ENCODE measurements at places on chromosomes 5 and 9. TPM values are rescaled to one million over a fixed set of nuclear protein-coding genes. Genes with fewer than 3 reads are reported as not detected.

The PIGO gene
- 9.5 TPM for total RNA-seq

- no peak for DNase-seq
These were observed 227.1 kb downstream of the ARHGEF28 start for GRCh38 chr5:73853091-73853490.

DNA sequence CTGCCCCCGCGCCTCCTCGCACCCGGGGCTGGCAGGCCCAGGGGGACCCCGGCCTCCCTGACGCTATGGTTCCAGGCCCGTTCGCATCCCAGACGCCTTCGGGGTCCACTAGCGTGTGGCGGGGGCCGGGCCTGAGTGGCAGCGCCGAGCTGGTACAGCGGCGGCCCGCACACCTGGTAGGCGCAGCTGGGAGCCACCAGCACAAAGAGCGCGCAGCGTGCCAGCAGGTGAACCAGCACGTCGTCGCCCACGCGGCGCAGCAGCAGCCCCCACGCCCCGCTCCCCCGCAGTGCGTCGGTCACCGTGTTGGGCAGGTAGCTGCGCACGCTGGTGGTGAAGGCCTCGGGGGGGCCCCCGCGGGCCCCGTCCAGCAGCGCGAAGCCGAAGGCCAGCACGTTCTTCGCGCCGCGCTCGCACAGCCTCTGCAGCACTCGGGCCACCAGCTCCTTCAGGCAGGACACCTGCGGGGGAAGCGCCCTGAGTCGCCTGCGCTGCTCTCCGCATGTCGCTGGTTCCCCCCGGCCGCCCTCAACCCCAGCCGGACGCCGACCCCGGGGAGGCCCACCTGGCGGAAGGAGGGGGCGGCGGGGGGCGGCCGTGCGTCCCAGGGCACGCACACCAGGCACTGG is 548 bp downstream of the TERT start:
- DNase-seq = no peak

DNA sequence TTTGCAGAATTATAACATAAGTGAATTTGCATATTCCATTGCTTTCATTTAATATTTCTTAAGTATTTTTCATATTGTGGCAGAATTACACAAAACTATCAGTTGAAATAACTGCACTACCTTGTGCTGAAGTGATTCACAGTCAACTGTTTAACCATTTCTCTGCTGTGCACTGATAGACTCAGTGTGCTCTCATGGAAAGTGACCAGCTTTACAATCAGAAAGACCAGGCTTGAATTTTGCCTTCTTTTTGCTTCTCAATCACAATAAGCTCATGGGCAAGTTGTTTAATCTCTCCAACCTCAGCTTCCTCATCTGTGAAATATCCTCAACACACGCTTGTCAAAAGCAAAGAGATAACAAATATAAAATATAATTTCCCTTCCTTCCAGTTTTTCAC is 18.3 kb downstream of the CDK5RAP2 start:
- no peak for DNase-seq

DNA sequence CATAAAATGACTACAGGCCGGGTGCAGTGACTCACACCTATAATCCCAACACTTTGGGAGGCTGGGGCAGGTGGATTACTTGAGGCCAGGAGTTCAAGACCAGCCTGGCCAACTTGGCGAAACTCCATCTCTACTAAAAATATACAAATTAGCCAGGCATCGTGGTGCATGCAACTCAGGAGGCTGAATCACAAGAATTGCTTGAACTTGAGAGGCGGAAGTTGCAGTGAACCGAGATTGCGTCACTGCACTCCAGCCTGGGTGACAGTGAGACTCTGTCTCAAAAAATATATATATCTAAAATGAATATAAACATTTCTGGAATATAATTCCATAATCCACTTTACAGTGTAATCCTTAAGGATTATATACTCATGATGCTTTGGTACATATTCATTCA is 66.5 kb downstream of the TEX10 start:
- no peak for DNase-seq

DNA sequence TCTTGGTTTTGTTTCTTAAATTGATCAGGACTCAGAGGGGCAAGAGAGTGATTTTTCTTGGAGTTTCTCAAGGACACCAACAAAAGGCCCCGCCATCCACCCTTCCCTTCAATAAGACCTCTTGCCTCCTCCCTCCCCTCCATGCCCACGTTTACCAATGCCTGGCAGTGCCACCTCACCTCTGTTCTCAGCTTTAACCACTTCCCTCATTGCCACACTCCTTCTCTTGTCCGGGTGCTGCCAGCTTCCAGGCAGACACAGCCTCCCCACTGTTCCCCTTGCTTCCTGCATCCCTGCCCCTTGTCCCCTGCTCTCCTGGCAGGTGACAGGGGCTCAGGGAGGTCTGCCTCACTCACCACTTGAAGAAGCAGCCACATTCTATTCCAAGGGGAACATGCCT is 90.8 kb downstream of the LHX2 start:
- DNase-seq = no peak

GRCh38 chr5:97495301-97495700 is 312.3 kb upstream of the RIOK2 start:
- no peak for DNase-seq

- no peak for DNase-seq
These were observed 77.5 kb downstream of the DPYSL3 start for GRCh38 chr5:147432323-147432722.

DNA sequence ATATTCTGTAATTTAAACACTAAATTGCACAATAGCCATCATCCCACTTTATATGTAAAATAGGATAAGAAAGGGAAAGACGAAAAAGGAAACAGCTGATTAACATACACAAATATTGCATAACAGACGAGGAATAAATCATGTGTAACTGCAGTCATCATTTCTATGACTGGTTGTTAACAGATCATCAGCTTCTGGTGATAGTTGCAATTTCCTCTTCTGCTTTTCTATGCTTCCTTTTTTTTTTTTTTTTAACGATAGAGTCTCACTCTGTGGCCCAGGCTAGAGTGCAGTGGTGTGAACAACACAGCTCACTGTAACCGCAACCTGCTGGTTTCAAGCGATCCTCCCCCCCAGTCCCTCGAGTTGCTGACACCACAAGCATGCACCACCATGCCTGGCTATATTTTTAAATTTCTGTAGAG is 22.5 kb upstream of the JAKMIP2 start:
- no peak for DNase-seq

DNA sequence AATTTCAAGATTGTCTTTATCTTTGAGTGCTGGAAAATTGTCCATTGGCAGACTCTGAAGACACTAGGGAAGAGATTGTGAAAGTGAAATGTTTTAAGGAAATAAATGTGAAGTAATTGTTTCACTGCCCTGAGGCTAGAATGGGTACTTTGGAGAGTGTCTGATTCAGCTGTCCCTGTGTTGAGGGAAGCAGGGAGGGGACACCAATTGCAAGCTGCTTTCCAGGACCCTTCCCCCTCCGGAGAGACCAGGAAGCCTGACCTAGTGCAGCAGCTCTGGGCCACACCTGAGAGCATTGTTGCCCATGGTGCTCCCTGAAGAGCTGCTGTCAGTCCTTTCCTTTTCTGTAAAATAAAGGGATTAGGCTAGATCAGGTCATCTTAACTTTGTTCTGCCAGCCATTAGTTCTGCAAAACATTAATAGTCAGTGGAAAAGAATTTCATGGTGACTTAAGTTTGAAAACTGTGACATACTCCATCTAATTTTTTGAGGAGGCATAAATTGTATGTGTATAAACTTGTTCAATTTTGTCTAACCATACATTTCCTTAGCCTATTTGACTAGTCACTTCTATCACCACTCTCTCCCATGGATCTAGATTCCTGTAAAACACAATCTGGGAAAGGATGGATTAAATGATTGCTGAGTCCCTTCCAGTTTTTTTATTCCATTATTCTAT is 18.8 kb downstream of the MAP1B start:
- DNase-seq = no peak

The GKAP1 gene
- 0.89 TPM for total RNA-seq

DNA sequence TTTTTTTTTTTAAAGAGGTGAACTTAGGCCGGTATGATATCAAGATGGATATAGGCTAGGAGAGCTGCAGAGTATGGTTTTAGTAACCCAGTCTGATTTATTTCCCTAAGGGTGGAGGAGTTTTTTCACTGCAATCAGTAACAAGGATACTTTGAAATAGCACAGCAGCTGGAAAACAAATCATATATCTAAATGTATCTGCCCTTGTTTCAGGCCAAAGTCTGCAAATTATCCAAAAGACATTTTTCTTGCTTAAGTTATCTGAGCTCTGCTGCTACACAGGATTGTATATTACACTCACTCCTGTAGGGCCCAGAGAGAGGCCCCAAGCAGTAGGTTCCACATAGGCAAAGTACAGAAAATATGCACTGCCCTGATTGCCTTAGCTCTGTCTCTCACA is 222.4 kb downstream of the NTRK2 start:
- DNase-seq = no peak

DNA sequence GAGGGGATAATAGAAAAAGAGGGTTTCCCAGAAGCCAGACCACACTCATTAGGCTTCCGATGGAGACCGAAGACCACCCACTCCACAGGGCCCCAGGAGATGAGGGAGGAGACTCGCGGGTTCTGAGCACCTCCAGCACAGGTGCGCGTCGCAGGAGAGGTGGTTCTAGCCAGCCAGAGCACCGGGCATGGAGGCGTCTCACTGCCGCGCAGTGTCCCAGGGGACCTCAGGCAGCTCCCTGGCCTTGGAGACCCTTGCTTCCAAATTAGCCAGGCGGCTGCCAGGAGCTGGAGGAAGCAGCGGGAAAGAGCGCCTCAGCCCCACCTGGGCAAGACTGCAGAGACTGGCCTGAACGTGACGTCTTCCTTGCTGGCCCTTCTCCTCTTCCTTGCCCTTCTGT is 115.4 kb upstream of the FBXL7 start:
- no peak for DNase-seq

The ANKRD20A1 gene
- 1.2 TPM for total RNA-seq

DNA sequence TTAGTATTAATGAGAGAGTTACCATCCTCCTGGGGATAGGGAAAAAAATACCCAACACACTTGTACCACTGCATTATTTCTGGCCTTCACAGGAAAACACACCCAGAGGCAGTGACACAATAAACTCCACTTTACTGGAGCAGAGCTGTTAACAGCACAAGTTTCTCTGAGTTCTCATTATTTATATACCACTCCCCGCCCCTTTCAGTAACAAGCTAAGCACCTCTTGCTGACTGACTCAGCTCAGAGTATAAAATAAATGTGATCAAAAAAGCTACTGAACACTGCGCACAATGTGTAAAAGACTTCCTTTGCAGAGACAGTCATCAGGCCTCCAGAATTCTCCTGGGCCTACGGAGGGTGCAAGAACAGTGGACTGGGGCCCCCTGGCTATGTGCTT is 21.6 kb downstream of the KLF9 start:
- DNase-seq = no peak

GRCh38 chr5:96641368-96642280 is 20.6 kb upstream of the CAST start:
- no peak for DNase-seq

GRCh38 chr5:143516249-143516648 is 112.8 kb upstream of the NR3C1 start:
- DNase-seq = no peak

Data from dermis microvascular lymphatic vessel endothelial cell (primary cell).